ENCODE measurements at places on chromosomes 11 and 22.

GRCh38 chr22:20105456-20106204 is 10.3 kb upstream of the RANBP1 start:
- DNase-seq: no peak

DNA sequence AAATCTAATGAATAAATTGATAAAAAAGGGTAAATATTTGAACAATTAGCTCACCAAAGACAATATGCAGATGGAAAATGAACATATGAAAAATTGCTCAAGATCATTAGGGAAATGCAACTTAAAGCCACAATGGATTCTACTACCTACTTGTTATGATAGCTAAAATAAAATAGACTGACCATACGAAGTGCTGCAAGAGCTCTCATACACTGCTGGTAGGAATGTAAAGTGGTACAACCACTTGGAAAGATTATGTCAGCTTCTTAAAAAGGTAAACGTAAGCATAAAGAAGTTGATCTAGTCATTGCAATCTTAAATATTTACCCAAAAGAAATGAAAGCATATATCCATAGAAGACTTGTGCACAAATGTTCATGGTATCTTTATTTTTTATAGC is 504.2 kb upstream of the ARHGAP42 start:
- DNase-seq: no peak

GRCh38 chr11:122853971-122854446 is 15.7 kb downstream of the CRTAM start:
- DNase-seq: peak; percentile 67

GRCh38 chr22:39151329-39151975 is 1.0 kb downstream of the CBX7 start:
- no peak for DNase-seq

DNA sequence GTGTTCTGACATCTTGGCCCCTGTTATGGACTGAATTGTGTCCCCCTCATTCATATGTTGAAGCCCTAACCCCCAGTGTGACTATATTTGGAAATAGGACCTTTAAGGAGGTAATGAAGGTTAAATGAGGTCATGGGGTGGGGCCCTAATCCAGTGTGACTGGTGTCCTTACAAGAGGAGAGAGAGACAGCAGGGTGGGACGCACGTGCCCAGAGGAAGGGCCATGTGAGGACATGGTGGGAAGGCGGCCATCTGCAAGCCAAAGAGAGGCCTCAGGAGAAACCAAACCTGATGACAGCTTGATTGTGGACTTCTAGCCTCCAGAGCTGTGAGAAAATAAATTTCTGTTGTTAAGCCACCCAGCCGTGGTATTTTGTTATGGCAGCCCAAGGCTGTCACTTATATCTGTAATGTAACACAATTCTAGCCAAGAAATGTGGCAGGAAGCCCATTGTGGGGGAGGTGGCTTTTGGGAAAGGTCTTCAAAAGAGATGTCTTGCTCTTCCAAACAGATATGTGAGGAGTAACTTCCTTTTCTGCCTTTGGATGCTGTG is 23.7 kb downstream of the SLC22A6 start:
- no peak for DNase-seq

DNA sequence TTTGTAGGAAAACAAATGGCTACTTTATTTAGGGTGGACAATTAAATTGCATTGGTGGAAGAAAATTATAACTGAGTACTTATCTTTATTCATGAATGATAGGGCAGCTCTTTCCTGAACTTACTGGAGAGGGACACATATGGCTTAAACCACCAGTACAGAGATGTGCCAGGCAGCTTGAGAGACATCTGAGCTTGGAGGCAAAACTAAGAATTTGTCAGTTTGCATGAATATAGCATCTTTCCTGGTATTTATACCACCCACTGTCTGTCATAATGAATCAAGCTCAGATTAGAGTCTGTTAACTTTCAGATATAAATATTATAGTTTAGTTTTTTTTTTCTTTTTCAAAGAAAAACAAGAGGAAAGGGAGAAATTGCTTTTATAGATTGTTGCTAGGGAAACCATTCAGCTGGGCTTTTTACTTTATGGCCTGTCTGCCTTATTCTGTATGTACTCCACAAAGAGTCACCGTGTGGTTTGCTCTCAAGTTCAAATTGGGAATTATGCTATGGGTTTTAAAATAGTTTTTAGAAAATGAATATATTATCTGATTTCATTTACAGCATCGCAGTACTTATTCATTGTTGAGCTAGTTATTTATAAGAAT is 477.0 kb upstream of the CHORDC1 start:
- no peak for DNase-seq

GRCh38 chr11:108914211-108914610 is 249.3 kb downstream of the DDX10 start:
- no peak for DNase-seq
